ENCODE measurements at places on chromosomes 11 and 22. TPM values are rescaled to one million over a fixed set of nuclear protein-coding genes. Genes with fewer than 3 reads are reported as not detected.

The ART1 gene
- not detected for polyA plus RNA-seq

- no peak for DNase-seq
Measured at GRCh38 chr11:10490398-10491241, 35.6 kb downstream of the AMPD3 start.

- peak; percentile 10 for DNase-seq
Measured at GRCh38 chr11:37449146-37449545, 851.1 kb upstream of the RAG2 start.

The FIBIN gene
- 22.2 TPM for polyA plus RNA-seq

The BACE1 gene
- 58.5 TPM for polyA plus RNA-seq

DNA sequence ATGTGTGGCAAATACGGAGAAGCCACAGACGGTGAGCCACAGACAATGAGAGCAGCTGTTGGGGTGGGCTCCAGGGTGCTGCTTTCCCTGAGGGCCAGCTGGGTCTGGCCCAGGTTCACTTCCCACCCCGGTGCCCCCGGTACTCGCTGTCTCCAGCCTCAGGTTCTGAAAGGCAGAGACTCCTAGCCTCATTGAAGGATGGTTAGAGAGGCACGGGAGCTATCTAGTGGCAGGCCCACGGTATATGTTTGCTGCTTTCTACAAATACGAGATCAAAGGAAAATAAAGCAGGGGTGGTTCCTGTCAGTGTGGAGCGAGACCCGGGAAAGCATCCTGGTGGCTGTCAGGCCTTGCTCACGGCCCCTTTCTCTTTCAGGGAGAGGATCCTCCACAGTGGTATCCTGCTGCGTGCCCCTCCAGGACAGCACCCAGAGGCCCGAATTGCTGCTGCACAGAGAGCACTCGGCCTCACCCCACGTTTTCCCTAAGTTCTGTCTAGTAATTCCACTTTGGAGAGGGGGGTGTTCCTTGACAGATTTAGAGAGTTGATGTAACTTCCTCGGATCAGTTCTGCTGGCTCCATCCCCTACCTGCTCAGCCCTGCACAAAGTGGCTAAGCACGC, 3.0 kb downstream of the TMEM80 start:
- DNase-seq, result no peak

The RELA gene
- 42.6 TPM for polyA plus RNA-seq

The BDNF gene
- 1.6 TPM for polyA plus RNA-seq

The SIPA1 gene
- 24.7 TPM for polyA plus RNA-seq

The FREY1 gene
- polyA plus RNA-seq, result 0.32 TPM

The PVALB gene
- polyA plus RNA-seq, result 3.7 TPM

- DNase-seq, result no peak
Measured at GRCh38 chr11:413120-414081, 1.4 kb downstream of the SIGIRR start.

DNA sequence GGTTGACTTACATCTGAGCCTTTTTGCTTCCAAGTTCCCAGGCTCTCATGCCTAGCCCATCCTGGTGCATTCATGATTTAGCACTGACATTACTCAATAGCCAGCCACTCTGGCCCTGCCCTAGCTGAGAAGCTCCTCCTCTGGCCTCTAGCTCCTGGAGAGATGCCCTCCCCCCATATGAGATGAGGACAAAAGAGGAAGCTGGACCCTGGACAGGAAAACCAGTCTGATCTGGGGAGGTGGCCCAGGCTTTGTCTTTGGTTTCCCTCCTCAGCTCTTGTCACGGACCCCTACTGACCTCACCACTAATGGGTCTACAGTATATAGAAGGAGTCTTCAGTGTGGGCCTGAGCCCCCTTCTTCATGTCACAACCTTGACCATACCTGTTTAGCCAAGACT, 3.0 kb downstream of the RHOG start:
- no peak for DNase-seq

The TLCD5 gene
- 11.0 TPM for polyA plus RNA-seq

The TENM4 gene
- polyA plus RNA-seq, result 22.7 TPM

- no peak for DNase-seq
Measured at GRCh38 chr22:29701155-29701999, 18.4 kb upstream of the CABP7 start.

DNA sequence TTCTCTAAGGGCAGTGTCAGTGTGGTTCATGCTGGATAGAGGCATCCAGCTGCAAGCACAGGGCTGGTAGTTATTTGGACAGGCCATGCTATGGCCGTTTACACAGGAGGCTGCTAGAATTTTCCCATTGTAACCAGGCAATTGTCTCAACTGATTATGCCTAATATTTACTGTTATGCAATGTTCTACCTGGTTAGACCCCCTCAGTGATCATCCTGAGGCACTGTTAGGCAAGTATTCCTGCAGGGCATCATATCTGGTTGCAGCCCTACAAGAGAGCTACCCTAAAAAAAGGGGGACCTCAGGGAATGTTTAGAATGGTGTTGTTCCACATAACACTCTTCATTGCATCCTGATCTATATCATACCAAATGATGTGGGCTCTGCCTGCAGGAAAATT, 1124.6 kb downstream of the JRKL start:
- DNase-seq, result no peak

The KCNJ5 gene
- polyA plus RNA-seq, result 4.3 TPM

DNA sequence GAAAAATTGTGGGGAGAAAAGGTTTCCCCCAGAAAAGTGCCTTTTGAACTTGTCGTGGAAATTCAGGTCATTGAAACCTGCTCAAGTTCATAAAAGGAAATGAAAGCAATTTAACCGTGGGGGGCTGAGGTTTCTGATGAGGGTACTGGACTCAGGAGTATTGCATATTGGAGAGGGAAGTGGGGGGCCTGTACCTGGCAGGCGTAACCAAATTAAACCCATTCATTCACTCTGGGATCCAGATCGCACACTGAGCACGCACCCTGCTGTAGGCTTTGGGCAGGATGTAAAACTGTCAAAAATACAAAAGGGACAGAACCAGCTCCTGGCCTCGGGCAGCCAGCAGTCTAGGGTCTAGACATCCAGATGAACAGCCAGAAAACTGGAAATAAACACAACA, 1517.4 kb downstream of the BRD1 start:
- DNase-seq, result no peak

The USP35 gene
- polyA plus RNA-seq, result 4.9 TPM

The OR8H2 gene
- not detected for polyA plus RNA-seq

DNA sequence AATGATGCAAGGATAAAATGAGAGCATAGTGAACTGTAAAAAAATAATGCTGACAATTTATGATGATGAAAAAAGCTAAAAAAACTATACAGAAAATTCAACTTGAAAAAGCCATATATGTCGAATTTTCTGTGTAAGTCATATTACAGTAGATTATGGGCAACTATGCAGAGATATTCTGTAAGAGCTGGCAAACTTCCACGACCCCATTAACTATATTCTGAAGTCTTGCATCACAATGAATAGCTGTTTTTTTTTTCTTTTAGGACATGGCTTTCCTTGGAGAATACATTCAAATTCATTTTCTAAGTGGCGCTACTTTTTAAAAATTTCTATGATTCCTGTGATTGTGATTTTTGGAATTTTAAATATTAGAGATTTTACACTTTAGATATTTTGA, 18.4 kb downstream of the PSMD13 start:
- DNase-seq, result no peak

The GGTLC2 gene
- polyA plus RNA-seq, result not detected

GRCh38 chr11:132595711-132596134, 936.6 kb downstream of the OPCML start:
- DNase-seq, result no peak

DNA sequence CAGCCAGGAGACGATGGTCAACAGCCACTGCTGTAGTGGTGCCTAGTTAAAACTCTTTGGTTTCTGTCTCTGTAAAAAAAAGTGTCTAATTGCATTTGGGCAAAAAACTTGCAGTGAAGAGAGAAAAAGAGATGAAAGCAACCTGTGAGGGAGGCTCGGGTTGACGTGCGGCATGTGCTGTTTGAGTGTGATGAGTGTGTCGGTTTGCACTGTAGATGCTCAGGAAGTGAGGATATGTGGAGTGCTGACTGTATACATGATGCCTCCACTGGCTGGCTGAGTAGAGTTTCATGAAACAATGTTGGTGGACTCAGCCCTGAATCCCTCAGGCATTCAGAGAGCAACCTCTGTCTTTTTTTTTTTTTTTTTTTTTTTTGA, 4.3 kb upstream of the DGCR6L start:
- no peak for DNase-seq

DNA sequence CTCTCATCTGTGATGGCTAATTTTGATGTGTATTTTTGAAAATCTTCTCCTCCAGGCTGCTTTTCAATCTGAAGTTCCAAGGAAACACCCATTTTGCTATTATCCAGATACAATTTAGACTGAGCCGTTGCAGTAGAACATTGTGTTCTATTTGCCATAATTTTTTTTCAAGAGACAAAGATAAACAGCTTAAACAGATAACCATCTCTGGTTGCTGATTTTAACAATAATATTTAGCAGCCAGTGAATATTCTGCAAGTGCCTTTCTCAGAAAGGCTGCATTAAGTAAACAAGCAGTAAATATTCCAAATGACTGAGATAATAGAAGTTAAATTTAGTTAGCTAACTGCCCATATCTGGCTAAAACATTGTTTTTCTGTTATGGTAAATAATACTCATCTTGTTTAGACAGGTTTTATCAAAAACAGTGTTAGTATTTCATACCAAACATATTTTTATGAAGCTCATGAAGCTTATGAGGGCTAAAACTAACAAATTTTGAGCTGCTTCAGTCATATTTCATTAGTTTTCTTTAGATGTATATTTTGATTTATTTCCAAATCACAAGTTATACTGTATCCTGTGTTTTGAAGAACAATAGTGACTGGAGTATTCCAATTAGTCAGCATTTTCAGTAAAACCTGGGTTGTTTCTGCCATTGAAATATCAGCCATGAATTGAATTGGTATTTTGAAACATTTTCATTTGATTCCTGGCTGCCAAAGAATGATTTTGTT, 206.7 kb downstream of the SBF2 start:
- no peak for DNase-seq

The OR10A2 gene
- polyA plus RNA-seq, result not detected

The SCN2B gene
- polyA plus RNA-seq, result 4.6 TPM

DNA sequence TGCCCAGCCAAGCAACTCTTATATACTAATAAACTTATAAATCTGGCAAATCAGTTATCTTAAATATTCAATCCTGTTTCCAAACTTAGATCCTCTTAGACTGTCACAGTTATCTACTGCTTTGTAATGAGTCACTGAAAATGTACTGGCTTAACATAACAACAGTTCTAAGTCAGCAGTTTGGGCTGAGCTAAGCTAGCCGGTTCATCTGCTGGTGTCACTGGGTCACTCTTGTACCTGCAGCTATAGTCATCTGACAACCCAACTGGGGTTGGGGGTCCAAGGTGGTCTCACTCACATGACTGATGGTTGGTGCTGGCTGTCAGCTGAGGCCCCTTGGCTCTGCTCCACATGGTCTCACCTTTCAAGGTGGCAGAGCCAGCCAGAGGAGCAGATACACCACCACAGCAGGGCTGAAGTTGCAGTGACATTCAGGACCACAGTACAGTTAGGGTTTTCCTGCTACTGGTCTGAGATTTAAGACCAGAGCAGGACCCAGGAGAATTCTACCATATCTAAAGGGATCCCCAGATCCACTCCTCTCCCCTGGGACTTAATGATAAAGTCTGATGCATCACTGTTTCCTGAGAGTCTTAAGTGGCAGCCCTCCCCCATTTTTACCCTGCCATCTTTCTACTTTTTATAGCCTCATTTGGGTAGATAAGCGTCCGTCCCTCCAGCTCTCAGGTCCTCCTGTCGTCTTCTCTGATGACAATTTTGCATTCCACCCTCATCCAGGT, 7.9 kb upstream of the MACROD1 start:
- DNase-seq, result no peak

- no peak for DNase-seq
Measured at GRCh38 chr11:107819361-107820014, 39.1 kb downstream of the SLC35F2 start.

DNA sequence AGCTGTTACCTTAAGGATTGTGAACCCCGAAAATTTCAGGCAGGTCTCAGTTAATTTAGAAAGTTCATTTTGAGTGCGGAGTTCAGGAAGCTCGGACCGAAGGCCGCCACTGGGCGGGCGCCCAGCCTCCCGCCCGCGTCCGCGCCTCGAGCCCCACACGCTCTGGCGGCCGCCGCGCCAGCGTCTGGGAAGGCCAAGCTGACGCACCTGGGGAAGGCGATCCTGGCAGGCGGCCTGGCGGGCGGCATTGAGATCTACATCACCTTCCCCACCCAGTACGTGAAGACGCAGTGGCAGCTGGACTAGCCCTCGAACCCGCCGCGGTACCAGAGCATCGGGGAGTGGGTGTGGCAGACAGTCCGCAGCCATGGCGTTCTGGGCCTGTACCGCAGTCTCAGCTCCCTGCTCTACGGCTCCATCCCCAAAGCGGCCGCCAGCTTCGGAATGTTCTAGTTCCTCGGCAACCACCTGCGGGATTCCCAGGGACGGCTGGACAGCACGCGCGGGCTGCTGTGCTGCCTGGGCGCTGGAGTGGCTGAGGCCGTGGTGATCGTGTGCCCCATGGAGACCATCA, 79.5 kb downstream of the CCDC83 start:
- no peak for DNase-seq

DNA sequence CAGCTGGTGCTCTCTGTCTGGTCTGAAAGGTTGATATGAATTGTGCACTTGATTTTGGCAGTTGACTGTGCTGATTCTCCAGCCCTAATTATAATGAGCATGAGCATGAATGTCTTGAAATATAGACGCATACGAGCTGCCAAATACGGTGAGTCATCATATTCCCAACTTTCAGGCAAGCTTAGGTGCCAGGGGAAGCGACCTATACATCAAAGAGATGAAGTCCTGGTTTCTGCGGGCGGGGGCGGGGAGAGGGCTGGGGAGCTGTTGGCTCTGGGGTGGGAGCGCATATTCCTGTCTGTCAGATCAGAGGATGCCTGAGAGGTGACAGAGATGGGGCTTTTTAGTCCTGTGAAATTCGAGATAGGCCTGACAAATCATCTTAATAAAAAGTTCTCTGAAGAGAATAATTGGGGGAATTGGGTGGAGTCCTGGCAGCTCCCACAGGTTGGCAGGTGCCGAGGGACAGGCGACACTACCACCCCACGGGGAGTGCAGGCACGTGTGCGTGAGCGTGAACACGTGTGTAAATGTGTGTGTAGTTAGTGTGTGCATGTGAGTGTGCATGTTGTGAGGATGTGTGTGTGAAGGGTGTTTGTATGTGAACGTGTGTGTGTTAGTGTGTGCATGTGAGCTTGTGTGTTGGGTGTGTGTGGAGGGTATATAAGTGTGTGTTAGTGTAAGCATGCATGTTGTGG, 865.3 kb downstream of the TBC1D22A start:
- DNase-seq, result no peak

The CSNK2A3 gene
- polyA plus RNA-seq, result 2.2 TPM

Measured in right renal cortex interstitium (tissue), 3 donors.